Activated T-helper 17 cell treated with anti-CD3 and anti-CD28 coated beads, Interleukin-2, amount 50 U/mL, for 72 hours (primary cell): ENCODE measurements at places on chromosomes 11 and 22. TPM values are rescaled to one million over a fixed set of nuclear protein-coding genes. Genes with fewer than 3 reads are reported as not detected.

NLRP14 gene
- total RNA-seq, result not detected

ZC3H12C gene
- total RNA-seq, result 2.9 TPM

BRSK2 gene
- 3.3 TPM for total RNA-seq

VSIG10L2 gene
- not detected for total RNA-seq

NUP160 gene
- 77.7 TPM for total RNA-seq

CDPF1 gene
- 7.8 TPM for total RNA-seq

TBX10 gene
- not detected for total RNA-seq

TSPAN18 gene
- 3.9 TPM for total RNA-seq

ZNF214 gene
- total RNA-seq, result not detected

ABCC8 gene
- total RNA-seq, result not detected

BANF1 gene
- total RNA-seq, result 245 TPM

TIGD3 gene
- total RNA-seq, result 1.5 TPM

GSTT2B gene
- 0.37 TPM for total RNA-seq

TCN1 gene
- total RNA-seq, result not detected

DEUP1 gene
- total RNA-seq, result not detected

SCGB1D4 gene
- total RNA-seq, result not detected

ZMAT5 gene
- 17.8 TPM for total RNA-seq

MAJIN gene
- total RNA-seq, result 1.1 TPM

POLR3H gene
- 19.5 TPM for total RNA-seq

ANGPTL5 gene
- not detected for total RNA-seq

OR5T2 gene
- total RNA-seq, result not detected

SLC7A4 gene
- not detected for total RNA-seq

MUC2 gene
- total RNA-seq, result not detected

OR8G1 gene
- not detected for total RNA-seq

HSPA8 gene
- 1,670 TPM for total RNA-seq

HYLS1 gene
- total RNA-seq, result 7.7 TPM

SLC22A25 gene
- total RNA-seq, result not detected
